ENCODE measurements at places on chromosomes 4 and X.

DNA sequence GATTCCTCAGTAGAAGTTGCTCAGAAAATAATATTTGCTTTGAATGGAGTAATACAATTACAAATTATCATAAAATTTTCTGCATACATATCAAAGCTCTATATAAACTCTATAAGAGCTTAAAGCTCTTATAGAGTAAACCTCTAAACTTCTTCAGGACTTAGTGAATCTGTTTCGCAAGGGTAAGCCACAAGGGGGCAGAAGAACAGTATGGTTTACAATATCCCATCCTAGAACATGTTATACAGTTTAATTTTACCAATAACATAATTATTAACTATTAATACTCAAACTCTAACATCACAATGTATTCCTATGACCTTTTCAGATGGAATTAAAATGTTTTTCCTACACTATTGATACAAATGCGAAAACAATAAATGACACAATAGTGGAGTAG is 33.8 kb upstream of the SPANXN1 start:
- no peak for DNase-seq

- DNase-seq: no peak
Observed at GRCh38 chr4:1871471-1872021, 353 bp downstream of the NSD2 start.

GRCh38 chrX:18877469-18877868 is 106.4 kb downstream of the PHKA2 start:
- DNase-seq: no peak

GRCh38 chr4:94537921-94538628 is 86.3 kb downstream of the PDLIM5 start:
- DNase-seq: no peak

GRCh38 chrX:114075073-114075673 is 508.7 kb upstream of the HTR2C start:
- no peak for DNase-seq

DNA sequence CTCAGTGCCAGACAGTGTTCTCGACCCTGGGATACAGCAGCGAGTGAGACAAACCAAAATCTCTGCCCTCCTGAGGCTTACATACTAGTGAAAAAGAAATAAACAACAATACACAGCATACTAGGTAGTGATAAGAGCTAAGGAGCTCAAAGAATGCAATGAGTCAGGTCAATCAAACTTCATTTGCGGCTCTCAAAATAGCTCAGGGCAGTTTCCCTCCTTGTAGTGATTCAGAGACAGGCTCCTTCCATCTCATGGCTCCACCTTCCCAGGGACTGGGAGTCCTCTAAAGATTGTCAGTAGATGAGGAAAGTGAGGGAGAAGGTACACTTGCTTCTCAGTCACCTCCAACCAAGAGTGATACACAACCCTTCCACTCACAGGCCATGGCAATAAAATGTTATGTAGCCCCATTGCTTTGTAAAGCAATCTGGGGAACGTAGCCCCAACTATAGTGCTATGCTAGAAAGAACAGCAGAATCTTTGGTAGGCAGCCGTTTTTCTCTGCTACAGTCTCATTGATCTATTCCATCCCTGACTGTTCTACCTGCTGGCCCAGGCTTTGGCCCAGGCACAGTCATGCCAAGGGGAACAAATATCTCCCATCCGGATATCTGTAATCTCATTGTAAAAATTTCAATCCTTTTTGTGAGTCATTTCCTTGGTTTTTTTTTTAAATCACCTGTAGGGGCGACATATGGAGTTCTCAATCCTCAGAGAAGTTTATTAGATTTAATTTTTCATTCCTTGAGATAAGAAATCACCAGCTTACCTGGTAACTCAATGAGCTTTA is 183.1 kb upstream of the S100G start:
- no peak for DNase-seq

- DNase-seq: no peak
Observed at GRCh38 chr4:112523008-112523721, 7.2 kb upstream of the NEUROG2 start.

GRCh38 chrX:2514131-2514530 is 13.4 kb upstream of the DHRSX start:
- DNase-seq: no peak
